ENCODE measurements at places on chromosomes 2 and 18.

- DNase-seq, result no peak
Measured at GRCh38 chr2:689877-690510, 12.8 kb upstream of the TMEM18 start.

DNA sequence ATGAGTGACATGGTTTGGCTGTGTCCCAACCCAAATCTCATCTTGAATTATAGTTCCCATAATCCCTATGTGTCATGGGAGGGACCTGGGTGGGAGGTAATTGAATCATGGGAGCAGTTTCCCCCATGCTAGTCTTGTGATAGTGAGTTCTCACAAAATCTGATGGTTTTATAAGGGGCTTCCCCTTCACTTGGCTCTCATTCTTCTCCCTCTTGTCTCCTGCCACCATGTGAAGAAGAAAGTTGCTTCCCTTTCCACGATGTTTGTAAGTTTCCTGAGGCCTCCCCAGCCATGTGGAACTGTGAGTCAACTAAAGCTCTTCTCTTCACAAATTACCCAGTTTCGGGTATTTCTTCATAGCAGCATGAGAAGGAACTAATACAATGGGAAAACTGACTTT, 14.0 kb downstream of the DNAH7 start:
- DNase-seq, result no peak

GRCh38 chr18:57859314-57859713, 56.2 kb upstream of the ATP8B1 start:
- peak; percentile 32 for DNase-seq

DNA sequence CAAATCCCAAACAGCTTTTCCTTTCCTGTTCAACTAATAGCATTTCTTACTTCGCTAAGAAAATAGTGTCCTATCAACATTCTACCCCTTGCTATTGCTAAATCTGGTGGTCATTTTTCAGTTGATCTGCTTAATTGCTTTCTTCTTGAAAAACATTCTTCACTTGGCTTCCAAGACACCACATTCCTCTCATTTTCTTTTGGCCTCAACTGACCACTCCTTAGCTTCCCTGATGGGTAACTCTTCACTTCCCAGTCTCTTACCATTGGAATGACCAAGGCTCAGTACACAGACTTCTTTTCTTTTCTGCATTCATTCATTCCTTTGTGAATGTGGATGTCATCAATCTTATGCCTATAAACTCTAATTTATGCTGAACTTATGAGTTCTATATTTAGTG, 230.8 kb upstream of the CDH2 start:
- peak; percentile 1 for DNase-seq

DNA sequence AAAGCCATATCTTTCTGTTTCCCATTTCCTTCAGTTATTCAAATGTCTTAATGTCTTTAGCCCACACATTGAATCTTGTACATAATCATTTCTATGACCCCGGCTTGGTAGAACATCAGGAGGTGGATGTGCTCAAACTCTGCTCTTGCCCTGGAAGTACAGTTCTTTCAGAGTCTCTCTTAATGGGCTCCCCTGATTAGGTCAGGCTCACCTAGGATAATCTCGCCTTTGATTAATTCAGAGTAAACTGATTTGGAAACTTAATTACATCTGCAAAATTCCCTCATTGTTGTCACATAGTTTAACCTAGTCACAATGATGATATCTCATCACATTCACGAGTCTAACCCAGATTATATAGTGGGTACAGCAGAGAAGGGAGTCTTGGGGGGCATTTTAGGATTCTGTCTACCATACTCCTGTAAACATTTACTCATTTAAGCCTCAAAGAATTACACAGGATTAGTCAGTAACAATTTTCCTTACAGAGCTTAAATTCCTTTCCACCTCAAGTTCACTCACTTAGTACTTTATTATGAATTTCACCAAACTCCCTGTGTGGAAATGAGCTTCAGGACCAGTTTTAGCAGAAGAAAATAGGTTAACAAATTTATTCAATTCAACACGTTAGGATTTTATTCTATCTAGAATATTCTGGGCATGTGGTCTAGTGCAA, 135.5 kb downstream of the FHOD3 start:
- DNase-seq, result no peak

DNA sequence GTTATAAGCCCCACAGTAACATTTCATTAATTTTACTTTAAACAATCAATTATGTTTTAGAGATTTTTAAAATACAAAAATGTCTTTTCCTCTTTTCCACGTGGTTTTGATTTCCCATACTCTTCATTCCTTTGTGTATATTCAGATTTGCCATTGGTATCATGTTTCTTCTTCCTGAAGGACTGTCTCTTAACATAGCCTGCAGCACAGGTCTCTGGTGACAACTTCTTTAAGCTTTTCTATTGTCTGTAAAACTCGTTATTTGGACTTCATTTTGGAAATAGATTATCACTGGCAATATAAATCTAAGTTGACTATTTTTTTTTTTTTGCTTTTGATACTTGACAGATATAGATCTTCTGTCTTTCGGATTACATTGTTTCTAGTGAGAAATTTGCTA, 115.2 kb upstream of the KLHL29 start:
- DNase-seq, result peak; percentile 35
